ENCODE measurements at places on chromosomes 5 and 9. TPM values are rescaled to one million over a fixed set of nuclear protein-coding genes. Genes with fewer than 3 reads are reported as not detected.

- no peak for DNase-seq
Observed at GRCh38 chr9:38008168-38009034, 60.6 kb downstream of the SHB start.

GRCh38 chr5:140338908-140339307 is 7.5 kb downstream of the HBEGF start:
- DNase-seq = no peak

- no peak for DNase-seq
Observed at GRCh38 chr9:78407636-78408312, 110.8 kb downstream of the PSAT1 start.

- peak; percentile 80 for DNase-seq
Observed at GRCh38 chr5:172504701-172505402, 50.5 kb upstream of the SH3PXD2B start.

DNA sequence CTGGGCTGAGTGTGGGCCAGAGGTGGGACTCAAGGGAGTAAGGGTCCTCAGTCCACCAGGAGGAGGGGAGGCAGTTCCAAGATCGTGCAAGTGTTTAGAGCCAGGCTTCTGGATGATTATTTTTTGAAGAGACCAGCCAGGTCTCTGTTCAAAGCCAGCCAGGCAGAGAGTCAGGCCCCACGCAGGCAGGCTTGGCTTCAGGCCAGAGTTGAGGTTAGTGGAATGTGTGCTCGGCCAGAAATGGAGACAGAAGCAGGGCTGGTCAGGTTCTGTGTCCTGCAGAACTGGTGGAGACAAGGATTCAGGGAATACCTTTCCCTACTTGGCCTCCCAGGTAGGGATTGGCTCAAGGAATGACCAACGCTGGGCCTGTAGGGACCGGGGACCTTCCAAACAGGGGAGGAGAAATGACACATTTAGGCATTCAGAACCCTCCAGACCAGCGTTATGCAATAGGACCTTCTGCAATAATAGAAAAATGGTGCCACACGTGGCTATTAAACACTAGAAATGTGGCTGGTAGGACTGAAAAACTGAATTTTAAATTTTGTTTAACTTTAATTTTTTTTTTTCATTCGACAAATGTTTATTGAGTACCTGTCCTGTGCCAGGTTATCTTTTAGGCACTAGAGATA is 106.2 kb downstream of the CMYA5 start:
- peak; percentile 68 for DNase-seq

DNA sequence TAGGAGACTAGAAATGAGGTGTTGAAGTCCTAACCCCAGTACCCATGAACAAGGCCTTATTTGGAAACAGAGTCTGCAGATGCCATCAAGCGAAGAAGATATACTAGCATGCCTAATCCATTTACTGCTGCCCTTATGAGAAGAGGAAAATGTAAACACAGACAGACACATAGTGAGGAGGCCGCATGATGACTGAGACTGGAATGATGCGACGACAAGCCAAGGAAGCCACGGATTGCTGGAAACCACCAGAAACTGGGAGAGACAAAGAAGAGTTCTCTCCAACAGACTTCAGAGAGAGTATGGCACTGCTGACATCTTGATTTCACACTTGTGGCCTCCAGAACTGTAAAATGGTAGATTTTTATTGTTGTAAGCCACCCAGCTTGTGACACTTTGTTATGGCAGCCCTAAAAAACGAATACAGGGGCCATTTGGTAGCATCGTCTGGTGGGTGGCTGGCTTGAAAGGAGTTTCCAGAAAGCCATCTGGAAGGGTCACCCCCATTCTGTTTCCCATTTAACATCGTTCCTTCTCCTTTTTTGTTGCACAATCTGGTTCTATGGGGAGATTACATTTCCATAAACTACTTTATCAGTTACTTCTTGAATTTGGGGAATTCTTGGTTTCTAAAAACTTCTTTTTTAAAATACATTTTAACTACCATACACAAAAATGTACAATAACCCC is 193.1 kb downstream of the HSD17B3 start:
- peak; percentile 40 for DNase-seq

GRCh38 chr5:67363963-67364362 is 167.4 kb upstream of the CD180 start:
- DNase-seq = no peak

DNA sequence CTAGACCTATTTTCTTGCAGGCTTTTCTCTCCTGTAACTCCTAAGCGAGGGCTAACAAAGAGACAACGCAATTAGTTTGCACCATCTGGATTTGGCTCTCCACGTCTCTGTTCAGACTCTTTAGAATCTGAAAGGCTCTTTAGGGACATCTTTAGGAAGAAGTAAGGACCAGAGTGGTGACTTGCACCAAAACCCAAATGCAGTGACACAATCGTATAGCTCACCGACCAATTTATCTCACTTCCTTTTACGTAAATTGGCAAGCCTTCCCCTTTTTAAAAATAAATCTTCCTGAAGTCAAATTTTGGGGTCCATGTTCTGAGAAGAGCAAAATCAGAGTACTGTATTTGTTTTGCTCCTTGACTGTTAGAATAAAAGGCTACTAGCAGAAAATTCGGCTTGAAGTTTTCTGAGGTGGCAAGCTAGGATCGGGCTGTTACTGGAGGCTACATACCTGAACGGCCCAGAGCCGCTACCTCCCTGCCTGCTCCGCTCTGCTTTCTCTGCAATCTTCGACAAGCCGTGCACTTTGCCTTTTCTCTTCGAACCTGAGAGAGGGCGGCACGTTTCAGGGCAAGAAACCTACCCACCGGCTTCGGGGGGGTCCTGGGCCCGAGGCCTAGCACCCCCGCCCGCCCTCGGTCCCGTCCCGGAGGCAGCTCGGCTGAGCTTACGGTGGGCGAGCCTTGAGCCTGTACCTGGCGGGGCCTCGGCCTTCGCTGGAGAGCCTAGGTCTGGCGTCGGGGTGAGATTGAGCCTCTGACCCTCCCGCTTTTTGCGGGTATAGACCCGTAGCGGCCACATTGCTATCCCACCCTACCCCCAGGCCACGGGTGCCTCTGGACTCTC is 537 bp downstream of the MEIKIN start:
- no peak for DNase-seq

DNA sequence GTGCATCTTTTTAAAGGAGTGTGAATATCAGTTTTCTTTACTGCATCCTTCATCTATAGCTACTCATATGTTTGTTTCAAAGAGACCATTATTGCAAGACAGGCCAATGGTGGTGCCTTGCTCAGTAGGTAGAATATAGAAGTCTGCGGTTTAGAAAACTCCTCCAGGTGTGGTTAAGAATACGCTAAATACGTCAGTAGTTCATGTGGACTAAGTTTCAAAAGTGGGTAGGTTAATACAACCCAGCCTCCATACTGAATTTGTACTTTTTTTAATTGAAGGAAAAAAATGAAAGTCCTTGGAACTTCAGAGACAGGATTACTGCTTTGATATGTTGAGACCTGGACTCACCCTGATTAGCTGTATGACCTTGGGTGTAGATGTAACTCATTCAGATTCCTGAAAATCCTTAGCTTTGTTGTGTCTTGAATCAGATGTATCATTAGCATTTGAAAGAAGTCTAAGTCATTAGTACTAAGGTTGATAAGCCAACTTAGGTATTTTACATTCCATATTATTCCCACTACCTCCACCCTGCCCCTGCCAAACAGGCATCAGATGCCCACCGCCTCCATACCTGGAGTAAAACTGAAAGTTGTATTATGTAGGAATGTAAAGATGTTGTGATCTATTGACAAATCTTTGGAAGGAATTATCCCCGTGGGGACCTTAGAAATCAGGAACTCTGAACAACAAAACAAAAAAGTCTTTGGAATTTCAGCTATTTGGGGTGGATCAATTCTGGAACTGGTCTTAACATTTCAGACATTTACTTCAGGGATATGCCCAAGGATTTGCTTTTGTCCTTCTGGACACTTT is 6.1 kb downstream of the BASP1 start:
- DNase-seq = no peak

DNA sequence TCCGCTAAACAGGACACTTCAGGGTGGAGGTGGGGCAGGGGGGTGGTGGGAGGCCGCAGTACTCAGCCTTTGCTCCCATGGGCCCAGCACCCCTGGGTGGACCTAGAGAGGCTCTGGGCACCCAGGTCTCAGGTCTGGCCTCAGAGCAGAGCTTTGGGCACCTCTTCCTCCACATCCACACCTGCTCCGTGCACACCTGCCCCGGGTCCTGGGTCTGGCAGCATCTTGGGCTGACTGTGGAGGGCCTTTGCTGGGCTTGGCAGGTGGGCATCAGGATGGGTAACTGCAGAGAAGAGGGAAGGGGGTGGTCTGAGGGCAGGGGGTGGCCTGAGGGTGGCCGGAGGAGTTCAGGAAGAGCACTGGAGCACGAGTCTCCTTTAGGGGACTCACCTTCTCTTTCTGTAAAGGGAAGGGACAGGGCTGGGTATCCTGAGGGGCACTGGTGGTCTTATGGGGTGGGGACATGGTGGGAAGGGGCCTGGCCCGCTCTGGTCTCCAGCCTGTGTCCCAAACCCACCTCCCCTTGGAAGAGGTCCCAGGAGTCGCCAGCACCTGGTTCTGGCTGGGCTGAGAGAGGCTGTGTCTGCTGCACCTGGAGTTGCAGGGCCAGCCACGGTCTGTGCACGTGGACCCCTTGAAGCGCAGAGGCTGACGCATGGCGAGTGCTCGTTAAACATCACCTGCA is 106.7 kb upstream of the IER5L start:
- DNase-seq = no peak

- no peak for DNase-seq
Observed at GRCh38 chr5:149040421-149040820, 22.4 kb downstream of the SH3TC2 start.

DNA sequence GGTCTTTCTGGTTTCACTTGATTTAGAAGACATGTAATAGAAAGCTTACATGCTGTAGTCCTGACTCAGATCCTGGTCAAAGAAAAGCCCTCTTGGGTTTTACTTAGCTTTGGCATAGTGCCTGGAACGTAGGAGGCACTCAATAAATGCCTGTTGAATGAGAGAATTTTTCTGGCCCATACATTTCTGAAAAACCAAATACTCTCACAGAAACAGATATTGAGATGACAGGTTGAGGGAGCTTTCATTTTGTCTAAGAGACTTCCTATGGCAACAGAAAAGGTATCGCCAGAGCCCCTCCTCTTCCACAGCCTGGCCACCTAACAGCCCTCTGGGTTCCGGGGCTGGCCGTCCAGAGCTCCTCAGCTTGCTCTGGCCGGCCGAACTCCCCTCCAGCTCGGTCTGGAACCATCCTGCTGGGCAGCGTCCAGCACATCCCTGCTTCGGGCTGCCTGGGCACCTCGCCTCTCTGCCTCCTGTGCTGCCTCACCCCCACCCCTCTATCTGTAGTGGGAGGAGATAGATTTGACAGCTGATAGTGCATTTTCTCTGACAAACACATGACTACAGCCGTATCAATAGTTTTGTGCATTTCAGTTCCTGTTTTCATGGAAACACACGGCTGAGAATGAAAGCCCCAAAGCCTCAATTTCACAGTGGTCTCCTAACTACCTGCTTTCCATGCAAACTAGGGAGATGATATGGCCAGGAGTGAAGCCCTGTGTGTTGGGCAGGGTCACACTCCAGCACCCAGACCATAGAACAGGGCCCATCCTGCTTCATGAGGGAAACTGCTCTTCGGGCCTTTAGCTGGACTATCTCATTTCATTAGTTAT is 1.1 kb downstream of the IL4 start:
- no peak for DNase-seq

DNA sequence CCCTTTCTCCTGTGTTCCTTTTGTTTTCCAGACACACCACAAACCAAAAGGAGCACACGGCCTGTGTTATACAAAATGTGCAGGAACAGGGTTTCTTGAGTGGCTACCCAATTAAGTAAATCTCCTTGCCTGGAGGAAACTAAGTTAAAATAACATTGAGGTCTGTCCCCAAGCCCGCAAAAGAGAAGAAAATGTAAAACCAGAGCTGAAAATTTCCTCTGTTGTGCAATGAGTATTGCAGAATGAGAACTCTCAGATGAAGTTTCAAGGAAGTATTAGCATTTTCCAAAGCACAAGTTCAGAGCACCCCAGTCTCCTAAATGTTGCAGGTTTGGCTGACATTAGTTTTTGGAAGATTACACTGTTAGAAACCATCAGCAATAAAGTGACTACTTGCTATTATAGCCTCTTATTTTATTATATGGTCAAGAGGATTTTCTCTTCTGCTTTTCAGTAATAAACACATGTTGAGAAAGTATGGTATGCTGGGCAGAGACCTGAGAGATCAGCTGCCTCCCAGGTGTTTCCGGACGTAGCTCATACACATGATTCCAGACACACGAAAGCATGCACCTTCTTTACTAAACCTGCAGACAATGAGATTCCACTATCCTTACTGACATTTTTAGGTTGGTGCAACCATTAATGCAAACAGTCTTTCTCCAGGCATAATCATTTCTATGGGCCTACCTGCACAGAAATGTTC is 161.3 kb downstream of the SNCAIP start:
- DNase-seq = no peak

DNA sequence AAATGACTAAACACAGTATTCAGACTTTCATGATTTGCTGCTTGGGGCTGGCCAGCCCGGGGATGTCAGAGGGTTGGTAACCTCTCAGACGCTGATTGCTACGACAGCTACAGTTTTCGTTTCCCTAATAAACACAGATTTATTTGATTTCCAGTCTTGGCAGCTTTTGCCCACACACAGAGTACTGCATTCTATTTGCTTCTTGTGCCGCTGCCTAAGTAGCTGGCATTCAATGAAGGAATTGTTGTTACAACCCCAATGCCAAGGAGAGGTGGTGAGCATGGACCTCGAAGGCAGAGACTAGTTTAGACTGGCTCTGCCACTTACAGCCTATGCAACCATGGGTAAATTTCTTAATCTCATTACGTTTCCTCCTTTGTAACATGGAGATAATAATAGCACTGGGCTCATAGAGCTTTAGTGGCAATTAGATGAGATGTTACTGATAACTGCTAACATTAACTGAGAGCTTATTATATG is 247.1 kb upstream of the PANK3 start:
- no peak for DNase-seq

DNA sequence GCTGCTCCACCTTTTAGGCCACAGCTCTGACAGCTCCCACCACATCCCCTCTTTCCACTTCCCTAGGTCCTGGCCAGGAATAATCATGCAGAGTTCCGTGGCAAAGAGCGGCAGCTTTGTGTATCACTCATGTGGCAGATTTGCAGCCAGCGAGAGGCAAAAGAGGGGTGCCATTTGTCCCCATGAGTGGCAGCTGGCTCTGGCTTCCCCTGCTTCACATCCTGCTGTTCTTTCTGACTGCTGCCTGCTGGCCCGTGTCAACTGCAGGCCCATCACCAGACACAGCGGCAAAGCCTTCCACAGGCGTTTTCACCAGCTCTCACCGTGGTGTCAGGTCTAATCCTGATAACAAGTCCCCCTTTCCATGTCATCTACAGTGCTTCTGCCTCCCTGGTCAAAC is 430.6 kb upstream of the DAP start:
- no peak for DNase-seq

GRCh38 chr5:91183743-91184142 is 199.4 kb downstream of the ARRDC3 start:
- no peak for DNase-seq

Gene IL31RA
- total RNA-seq = 0.18 TPM

Gene STK32A
- total RNA-seq = 5.5 TPM

Gene IFNA21
- not detected for total RNA-seq

Gene TOMM5
- 418 TPM for total RNA-seq

Gene RORB
- not detected for total RNA-seq

Gene EMB
- total RNA-seq = 0.02 TPM

Gene MARCOL
- total RNA-seq = not detected
